Fibroblast of lung (primary cell): ENCODE measurements at places on chromosomes 12 and 14. TPM values are rescaled to one million over a fixed set of nuclear protein-coding genes. Genes with fewer than 3 reads are reported as not detected.
A peak's percentile ranks its signal among the peaks of the same experiment; 100 is the strongest.

Gene TAS2R7
- total RNA-seq: not detected in 2 replicates

DNA sequence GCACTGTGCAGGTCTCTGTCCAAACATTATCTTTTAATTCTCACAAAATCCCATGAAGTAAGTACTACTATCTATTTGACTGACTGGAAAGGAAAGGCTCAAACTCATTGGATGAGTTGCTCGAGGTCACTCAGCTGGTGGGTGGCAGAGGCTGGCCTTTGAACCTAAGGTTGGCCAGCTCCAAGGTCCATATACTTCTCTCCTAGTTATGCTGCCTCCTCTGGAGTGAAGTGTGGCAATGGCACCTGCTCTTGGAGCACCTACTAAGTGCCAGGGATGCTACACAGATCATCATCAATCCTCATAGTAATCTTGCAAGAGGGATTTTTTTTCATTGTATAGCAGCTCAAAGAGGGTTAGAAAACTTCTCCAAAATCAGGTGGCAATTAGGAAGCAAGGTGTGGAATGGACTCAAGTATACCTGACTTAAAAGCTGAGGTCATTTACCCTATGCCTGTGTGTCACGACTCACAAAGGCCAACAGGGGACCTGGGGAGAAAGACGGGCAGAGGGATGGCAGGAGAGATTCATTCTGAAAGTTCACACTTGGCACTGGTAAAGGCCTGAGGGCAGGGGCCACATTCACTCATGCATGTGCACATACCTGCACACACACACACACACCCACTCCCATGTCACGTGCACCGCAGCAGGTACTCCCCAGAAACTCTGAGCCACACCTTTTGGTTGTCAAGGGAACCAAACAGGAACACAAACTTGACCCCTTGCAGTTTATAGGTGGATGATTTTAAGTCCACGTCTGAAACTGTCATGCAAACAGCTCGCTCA, 146.4 kb downstream of the FOXN3 start:
- DNase-seq: no peak

Gene PROX2
- not detected in 2 replicates for total RNA-seq

DNA sequence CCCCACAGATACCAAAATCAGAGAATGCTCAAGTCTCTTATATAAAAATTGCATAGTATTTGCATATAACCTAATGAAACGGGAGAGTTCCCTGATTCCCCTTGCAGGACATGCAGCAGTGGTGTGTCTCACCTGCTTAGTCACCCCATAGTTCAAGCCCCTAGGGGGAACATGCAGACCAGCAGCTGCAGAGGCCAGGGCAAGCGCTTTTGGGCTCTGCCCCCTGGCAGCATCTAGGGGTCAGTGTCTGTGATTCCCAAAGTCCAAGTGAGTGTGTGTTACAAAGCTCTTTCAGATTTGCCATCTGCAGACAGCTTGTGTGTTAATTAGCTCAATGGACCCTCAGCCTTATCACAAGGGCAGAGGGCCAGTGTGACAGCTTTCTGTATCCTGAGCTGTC, 110.1 kb downstream of the DNAI7 start:
- DNase-seq: no peak

DNA sequence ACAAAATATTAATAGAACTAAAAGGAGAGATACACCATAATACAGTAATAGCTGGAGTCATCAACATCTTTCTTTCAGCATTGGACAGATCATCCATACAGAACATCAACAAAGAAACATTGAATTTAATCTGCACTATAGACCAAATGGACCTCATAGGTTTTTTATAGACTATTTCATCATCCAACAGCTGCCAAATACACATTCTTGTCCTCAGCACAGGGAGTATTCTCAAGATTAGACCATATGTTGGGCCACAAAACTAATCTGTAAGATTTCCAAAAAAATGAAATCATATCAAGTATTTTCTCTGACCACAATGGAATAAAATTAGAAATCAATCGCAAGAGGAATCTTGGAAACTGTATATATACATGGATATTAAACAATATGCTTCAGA, 86.9 kb downstream of the FSCB start:
- no peak for DNase-seq

DNA sequence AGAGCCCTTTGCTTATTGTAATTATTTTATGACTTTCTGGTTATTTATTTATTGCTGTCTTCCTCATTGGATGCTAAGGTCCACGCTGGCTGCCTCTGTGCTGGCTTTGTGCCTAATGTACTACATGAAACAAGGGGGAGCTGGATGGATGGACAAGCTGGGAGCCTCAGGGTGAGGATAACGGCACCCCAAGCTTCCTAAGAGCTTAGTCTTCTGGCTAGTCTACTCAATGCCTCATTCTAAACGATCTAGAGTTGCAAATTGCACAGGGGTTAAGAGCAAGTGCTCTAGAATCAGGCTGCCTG, 172.0 kb downstream of the CHST11 start:
- DNase-seq: no peak

- peak; percentile 85 for DNase-seq
Observed at GRCh38 chr14:74548881-74549280, 55.3 kb downstream of the ISCA2 start.

GRCh38 chr12:41424651-41425050, 236.5 kb downstream of the PDZRN4 start:
- no peak for DNase-seq

GRCh38 chr12:89111964-89112363, 240.3 kb downstream of the DUSP6 start:
- DNase-seq: no peak

DNA sequence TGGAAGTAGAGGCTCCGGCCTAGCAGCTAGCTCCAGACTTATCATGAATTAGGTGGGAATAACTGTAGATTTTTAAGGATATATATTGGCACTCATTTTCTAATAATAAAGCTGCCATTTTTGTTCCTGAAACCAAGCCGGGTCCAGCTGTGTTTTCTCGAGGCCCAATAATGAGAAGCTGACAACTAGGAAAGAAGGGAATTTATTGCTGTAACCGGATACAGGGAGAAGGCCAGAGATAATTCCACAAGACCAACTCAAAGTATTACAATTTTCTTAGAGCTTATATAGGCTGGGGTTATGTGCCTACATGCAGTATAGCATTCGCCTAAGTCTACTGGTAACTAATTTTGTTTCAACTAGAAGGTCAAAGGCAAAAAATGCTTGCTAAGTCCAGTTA, 122.3 kb upstream of the FBXO33 start:
- no peak for DNase-seq

GRCh38 chr12:72296389-72296788, 24.2 kb downstream of the TRHDE start:
- DNase-seq: peak; percentile 96

GRCh38 chr12:116990971-116991966, 80.5 kb downstream of the FBXW8 start:
- DNase-seq: no peak

DNA sequence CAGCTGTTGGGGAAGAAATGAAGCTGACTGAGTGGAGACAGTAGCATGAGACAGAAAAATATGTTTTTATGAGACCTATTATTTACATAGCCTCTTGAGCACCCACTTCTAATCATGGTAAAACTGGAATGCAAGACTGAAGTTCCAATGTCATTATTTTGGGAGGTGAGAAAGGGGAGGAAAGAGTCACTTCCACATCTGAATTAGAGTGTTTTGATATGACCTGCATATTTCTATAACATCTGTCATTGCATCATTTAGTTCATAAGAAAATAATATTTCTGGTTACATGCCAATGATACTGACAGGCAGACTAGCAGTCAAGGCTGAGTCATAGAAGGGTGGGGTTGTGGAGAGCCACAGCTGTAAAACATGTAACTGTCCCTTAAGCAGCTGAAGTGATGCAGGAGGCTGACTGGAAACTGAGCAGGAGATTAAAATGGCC, 26.7 kb downstream of the NTN4 start:
- DNase-seq: peak; percentile 92

DNA sequence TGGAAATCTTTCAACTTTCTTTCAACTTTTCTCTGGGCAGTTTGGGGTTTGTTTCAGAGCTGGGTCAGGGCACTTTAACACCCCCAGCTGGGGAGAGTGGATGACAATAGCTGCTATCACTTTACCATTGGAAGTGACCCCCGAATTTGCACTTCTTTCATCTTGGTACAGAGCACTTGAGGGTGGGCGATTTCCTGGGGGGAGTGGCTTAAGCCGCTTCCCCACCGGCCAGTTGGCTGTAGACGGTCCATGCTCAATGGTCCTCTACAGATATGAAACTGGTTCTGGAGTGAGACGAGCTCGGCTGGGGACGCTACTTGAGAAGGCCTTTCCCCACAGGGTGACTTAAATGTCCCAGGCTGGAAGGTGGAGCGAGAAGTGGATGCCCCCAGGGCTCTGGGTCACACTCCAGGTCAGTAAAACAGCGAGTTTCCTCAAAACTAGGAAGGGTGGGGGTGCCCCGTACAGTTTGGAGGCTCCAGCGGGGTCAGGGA, at the start of gene VRTN:
Gene VRTN (plus strand): TSS at position 231 of the 494 bp plus-strand sequence. CDS start 8,313 bp downstream, outside the sequence.
- DNase-seq: no peak

Gene NRIP2
- total RNA-seq: under 0.01 and 0.17 TPM in 2 replicates

Gene PMEL
- total RNA-seq: 0.26 and 0.50 TPM in 2 replicates

DNA sequence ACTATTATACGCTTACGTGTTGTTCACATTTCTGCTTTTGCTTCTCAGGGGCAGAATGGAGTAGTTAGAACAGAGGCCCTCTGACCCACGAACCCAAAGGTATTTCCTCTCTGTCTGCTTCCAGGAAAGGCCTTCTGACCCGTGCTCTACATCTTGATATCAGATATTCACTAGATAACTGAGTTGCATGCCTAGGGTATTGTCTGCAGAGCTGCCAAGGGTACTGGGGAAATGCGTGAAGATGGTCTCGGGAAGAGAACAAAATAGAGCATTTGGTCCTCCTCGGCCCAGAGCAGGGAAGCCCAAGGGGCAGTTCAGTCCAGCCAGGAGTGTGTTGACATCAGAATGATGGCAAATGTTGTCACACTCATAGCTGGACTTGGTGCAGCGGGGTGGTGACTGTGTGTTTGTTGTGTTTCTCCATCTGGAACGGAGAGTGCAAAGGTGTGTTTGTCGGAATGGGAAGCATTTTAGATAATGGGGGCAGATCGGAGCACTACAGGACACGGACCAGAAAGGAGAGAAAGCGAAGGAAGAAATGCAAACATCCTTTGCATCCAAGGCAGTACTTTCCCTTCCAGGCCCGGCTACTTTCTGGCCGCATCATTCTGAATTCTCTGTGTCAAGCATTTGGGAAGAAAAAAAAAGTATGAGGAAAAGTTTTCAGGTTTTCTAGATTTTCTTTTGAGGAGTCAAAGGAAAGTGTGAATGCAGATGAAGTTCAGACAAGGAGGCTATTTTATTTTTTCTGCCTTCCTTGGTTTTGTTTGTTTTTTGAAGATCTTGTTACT, 8.1 kb downstream of the GLT1D1 start:
- no peak for DNase-seq

Gene TAS2R43
- 0.99 and 1.0 TPM in 2 replicates for total RNA-seq

GRCh38 chr14:90272523-90272922, 16.2 kb downstream of the PSMC1 start:
- DNase-seq: no peak

GRCh38 chr12:103707446-103707845, 120.4 kb downstream of the STAB2 start:
- no peak for DNase-seq

Gene ATXN2
- 21.1 and 31.2 TPM in 2 replicates for total RNA-seq

- DNase-seq: no peak
Observed at GRCh38 chr14:51160871-51161270, 66.0 kb upstream of the TRIM9 start.

DNA sequence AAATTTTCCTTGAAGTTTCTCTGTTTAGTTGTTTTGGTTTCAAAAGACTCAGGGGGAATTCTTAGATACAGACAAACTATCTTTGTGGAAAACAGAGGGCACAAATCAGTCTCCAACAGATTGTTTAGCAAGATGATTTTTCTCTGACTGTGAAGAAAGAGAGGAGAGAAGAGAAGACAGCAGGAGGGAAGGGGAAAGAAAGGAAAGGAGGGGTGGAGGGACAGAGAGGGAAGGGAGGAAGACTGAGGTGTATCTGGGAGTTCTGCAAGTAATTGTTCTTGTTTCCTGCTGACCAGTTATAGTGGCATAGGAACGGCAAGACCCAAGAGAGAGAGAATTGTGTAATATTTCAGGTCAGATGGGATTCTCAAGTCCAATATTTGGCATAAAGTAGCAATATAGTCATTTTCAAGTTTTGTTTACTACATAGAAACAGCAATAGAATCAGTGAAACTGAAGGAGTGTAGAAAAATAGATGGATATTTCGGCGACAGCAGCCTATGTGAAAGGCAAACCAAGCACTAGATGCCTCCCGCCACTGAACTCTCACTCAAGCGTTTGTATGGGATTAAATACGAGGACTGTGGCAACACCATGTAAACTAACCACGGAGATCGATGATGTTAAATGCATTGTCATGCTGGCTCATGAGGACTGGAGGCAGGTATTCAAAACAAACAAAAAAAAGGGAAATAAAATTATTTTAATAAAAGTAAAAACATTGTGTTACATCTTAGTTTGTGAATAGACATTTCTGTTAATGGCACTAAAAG, 342.5 kb downstream of the SLC16A7 start:
- no peak for DNase-seq

GRCh38 chr14:55051423-55052268, at the start of gene MAPK1IP1L:
Gene MAPK1IP1L, plus strand, starts transcription at chr14:55051647. Its CDS starts 10,037 bp downstream, at chr14:55061684.
- DNase-seq: peak; percentile 91
